Right cardiac atrium (tissue), 5 donors: ENCODE measurements at places on chromosomes 4 and X.

GRCh38 chrX:69285401-69285877 lies 120.2 kb upstream of the PJA1 start:
- peak; percentile 69 for DNase-seq

DNA sequence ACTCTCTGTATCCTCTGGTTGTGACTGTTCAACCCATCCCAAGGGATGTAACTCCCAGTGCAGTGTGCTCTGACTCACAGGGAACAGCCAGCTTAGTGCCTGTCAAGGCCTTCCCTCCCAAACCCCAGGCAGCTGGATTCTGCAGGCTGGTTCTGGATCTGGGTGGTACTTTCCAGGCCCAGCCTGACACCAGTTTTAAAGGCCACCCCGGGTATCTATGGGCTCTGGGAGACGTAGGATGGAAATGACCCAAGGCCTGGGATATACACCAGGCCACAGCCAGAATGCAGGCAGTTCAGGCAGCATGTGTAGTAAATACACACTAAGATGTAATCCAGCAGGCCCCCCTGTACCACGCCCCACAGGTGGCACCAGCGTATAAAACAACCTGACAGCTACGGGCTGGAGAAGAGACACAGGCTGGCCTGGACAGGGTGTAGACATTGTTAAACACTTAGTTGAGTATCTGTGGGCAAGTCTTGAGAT lies 64.2 kb downstream of the SPINK2 start:
- no peak for DNase-seq

DNA sequence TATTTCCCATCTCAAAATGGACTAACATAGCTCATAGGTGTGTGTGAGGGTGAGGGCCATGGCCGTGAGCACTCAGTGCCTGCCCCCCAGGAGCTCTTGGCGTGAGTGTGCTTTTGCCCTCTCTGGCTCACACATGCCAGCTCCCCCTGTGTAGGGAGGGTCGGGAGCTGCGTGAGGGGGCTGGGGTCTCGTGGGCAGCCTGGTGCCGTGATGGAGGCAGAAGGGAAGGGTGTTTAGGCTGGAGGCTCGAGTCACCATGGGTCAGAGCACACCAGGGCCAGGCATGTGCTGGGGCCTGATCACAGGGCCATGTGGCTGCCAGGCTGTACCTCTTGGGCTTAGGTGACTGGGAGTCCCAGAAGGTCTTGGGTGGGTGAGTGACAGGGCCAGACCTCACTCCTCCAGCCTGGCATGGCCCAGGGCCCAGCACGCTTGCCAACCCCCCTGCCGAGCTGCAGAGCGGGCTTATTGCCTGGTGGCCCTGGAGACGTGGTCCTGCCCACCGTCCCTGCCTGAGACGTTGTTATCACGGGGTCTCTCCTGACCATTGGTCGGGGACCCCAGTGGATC lies 44.0 kb downstream of the ADRA2C start:
- DNase-seq: peak; percentile 54

DNA sequence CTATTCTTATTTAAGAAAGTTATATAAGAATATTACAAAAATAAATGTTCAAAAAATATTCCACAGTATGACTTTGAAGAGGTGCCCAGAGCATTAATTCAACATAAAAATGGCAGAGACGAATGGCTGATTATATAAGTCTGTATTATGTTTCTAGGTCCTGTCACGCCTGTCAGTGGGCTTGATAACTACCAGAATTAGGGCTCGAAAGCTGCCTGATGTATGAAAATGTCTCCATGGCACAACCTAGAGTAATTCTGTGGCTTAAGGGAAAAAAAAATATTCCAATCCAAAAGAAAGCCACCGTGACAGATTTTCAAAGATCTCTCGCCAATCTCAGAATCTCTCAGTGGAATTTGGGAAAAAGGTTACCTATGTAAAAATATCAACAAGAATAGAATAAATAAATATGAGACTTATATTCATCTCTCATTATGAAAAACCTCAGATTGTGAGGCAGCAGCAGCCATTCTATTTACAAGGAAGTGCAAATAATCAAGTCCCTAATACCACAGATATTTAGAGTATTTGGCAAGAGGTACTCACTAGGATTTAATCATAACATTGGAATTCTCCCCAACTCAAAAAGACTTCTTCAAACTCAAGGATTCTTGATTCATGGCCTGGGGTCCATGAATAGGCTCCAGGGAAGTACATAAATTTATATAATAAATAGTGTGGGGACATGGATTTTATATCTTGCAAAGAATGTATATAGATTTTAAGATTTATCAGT lies 489.1 kb upstream of the INTU start:
- no peak for DNase-seq

DNA sequence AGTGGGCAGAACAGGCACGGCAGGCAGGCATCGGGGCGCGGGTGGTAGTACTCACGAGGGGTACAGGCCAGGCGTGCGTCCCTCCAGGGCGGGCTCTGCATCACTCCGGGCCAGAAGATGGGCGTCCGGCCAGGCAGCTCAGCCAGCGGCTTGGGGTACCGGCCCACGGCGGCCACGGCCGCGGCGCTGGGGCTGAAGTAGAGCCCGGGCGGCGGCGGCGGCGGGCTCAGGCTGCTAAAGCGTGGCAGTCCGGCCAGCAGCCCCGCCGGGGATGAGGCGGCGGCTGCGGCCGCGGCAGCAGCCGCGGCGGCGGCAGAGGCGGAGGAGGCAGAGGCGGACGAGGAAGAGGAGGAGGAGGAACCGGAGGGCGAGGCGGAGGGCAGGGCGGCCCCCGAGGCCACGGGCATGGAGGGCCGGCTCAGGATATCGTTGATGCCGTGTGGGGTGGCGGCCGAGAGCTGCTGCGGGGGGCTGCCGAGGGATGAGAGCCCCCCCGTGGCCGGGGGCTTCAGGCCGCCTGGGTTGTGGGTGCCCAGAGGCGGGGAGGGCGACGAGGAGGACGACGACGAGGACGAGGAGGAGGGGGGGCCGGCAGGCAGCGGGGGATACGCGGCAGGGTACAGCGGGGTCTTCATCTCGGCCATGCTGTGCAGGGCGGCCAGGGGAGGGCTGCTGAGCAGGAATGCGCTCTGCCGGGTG lies 1.4 kb downstream of the NKX6-1 start:
- peak; percentile 59 for DNase-seq

- DNase-seq: no peak
Measured at GRCh38 chr4:159111416-159111815, 8.5 kb downstream of the RAPGEF2 start.

DNA sequence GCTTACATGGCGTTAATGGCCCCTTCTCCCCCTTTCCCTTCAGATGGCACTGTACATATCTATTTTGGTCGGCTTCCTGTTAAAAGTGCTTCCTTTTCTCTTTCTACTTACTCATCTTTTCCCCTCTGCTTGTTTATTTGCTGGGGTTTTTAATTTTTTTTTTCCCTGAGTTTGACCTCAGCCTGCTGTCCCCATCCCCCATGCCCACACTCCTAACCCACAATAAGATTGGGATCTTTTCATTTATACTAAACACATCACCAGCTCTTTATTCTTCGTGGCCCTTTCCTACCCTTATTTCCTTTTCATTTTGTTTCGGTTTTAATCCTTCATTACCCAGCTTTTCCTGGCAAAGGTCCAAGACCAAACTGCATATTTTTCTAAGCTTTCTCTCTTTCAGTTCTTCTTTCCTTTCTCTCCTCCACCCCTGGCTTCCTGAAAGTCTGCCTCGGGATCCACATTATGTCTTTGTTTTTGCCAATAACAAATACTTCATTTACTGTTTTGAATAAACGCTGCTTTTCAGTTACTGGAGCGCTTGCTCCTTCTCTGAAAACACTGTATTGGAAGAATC lies 152.0 kb upstream of the USP9X start:
- no peak for DNase-seq

DNA sequence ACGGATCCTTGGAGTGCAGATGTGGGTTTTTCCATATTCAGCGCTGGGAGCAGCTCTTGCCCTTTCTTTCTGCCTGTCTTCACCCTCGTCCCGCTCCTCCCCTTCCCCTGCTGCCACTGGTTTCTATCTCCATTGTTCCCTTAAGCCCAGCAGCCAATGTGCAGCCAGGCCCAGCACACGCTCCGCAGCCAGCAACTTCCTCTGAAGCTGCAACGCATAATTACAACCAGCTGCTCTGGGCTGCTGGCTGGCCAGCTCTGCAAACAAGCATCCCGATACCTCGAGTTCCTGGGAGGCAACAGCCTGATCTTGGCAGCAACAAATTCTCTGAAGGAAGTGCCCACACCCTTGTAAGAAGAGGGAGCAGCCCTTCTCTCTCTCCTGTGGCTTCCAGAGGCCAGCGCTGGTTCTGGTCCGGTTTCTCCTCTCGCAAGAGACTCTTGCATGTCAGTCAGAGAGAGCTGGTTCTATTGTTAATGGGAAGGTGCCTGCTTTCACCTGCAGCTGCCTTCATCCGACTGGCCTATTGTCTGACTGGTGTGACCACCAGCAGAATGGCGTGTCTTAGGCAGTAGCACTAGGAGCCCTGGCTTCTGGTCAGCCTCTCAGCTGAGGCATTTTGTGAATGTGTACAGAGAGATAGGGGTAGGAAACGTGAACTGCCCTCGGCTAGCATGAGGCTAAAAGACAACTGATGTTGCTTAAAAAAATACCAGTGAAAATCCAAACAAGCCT lies 83.8 kb upstream of the MAML3 start:
- DNase-seq: peak; percentile 90

GRCh38 chr4:137644201-137644600 lies 111.9 kb upstream of the PCDH18 start:
- no peak for DNase-seq

GRCh38 chr4:7585768-7586167 lies 151.0 kb upstream of the PSAPL1 start:
- no peak for DNase-seq

GRCh38 chr4:138728566-138728965 lies 287.0 kb upstream of the NOCT start:
- no peak for DNase-seq

GRCh38 chrX:10173331-10173900 lies 16.6 kb downstream of the CLCN4 start:
- DNase-seq: no peak

- DNase-seq: peak; percentile 82
Measured at GRCh38 chr4:8370835-8371595, 69.5 kb downstream of the ACOX3 start.

GRCh38 chrX:40172401-40173142 lies 74.8 kb upstream of the BCOR start:
- peak; percentile 90 for DNase-seq

GRCh38 chrX:11533199-11533651 lies 132.5 kb downstream of the ARHGAP6 start:
- DNase-seq: no peak

DNA sequence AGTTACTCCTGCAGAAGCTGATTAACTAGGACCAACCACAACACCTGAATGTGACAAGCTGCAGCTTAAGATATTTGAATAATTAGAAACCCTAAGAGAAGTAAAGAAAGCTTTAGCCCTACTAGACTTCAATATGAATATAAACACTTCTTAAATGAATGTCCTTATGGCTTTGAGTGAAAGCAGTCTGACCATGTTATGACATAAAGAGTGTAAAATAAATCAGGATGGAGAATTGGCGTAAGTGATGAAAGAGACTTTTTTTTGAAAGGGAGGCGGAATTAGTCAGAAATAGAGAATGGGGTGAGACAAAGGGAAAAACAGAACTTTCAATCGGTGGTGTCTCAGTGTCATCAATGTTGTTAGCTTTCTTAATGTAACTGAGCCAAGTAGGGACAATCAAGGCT lies 117.2 kb upstream of the MAGEB16 start:
- DNase-seq: no peak

GRCh38 chr4:100557306-100557705 lies 39.5 kb upstream of the EMCN start:
- DNase-seq: no peak

- no peak for DNase-seq
Measured at GRCh38 chr4:155762334-155762733, 3.5 kb downstream of the GUCY1B1 start.

DNA sequence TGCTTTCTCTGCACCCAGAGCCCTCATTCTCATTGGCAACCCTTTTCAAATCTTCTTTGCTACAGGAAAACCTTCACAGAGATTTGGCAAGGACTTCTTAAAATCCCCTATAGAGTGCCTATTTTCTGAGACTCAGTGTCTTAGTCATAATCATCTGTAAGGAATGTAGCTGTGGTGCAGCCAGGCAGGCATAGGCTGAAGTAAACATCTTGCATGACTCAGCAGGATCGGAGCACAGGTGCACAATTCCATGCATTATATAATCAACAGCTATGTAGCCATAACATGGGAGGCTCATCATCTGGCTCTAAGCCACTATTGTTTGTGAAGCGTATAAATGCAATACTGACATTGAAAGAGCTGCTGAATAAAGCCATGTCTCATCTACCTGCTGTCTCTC lies 368.8 kb downstream of the MAGEE1 start:
- no peak for DNase-seq

GRCh38 chr4:36187723-36188333 lies 56.5 kb downstream of the ARAP2 start:
- DNase-seq: no peak

GRCh38 chrX:119579414-119579813 lies 5.1 kb downstream of the UBE2A start:
- DNase-seq: no peak

DNA sequence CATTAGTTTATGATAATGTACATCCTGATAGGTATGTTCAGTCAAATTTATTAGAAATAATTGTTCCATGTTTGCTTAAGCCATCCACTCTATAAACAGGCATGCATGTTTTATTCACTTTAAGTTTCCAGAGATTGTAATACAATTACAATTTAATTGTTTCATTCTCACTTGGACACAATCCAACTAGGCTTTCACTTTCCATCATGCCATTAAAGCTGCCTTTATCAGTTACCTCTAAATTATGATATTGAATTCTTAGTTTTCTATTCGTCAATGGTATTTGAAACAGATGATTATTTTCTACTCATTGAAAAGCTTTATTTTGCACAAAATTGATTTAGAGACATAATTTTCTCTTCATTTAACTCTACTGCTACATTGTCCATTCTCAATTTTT lies 1196.3 kb downstream of the RAPGEF2 start:
- DNase-seq: no peak

GRCh38 chr4:150855981-150856510 lies 159.0 kb downstream of the LRBA start:
- no peak for DNase-seq

- DNase-seq: no peak
Measured at GRCh38 chrX:25534091-25534490, 518.3 kb upstream of the ARX start.

GRCh38 chrX:122363112-122363795 lies 820.8 kb upstream of the GRIA3 start:
- no peak for DNase-seq

DNA sequence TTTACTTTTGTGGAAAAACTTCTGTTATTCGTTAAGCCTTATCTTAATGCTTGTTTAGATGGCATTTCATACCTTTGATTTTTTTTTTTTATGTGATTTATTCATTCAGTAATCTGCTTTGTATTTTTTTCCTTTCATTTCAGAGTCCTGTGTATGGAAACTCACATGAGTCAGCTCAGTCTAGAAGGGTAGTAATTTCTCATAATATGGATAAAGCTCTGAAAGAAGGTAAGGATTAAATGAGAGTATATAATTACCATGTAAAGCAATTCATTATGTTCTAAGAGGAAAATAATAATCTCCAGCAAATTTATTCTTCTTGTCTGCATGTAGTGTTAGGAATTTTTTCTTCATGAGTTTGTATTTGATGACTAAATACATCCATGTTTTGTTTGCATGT lies 37.8 kb downstream of the SNX25 start:
- DNase-seq: no peak

GRCh38 chr4:40264995-40265909 lies 68.4 kb downstream of the RHOH start:
- DNase-seq: no peak

GRCh38 chr4:38136604-38137003 lies 176.4 kb downstream of the PTTG2 start:
- DNase-seq: no peak

GRCh38 chr4:44447563-44448504 lies 775 bp downstream of the KCTD8 start:
- peak; percentile 68 for DNase-seq
